Sigmoid colon (tissue), 7 donors: ENCODE measurements at places on chromosomes 7 and 10. TPM values are rescaled to one million over a fixed set of nuclear protein-coding genes. Genes with fewer than 3 reads are reported as not detected.

DNA sequence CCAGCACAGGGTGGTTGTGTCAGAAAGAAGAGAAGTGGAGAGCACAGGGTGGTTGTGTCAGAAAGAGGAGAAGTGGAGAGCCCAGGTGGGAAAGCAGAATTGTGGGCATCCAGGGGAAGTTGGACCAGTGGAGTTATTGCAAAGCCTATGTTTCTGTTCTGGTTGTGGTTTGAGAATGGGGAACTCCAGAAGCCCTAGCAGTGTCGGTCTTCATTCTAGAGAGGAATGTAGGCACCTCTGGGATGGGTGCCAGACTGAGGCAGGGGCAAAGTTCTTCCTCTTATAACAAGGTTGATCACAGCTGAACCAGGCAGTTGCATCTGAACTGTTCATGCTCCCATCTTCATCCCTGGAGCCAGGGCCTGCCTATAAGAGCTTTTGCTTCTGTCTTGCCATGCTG is 954 bp downstream of the FSCN3 start:
- DNase-seq, result no peak

- DNase-seq, result no peak
Observed at GRCh38 chr7:128729494-128729893, 9.7 kb upstream of the CALU start.

GRCh38 chr10:11242443-11243387 is 225.0 kb downstream of the CELF2 start:
- no peak for DNase-seq

DNA sequence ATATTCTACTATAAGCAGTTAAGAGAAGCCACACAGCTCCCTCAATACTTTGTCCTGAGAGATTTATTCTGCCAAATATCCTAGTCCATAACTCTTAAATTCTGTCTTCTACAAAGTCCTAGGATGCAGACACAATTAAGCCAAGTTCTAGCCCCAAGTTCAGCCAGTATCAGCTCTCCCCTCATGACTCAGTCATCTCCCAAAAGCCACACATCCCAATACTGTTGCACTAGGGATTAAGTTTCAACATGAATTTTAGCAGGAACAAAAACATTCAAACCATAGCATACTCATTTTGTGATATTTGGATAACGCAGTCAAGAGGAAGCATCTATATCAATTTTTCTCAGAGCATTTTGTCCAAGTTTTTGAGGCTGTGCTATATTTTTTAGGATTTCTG is 277.4 kb downstream of the FZD1 start:
- no peak for DNase-seq

TWNK gene
- 9.0 TPM for polyA plus RNA-seq

DNA sequence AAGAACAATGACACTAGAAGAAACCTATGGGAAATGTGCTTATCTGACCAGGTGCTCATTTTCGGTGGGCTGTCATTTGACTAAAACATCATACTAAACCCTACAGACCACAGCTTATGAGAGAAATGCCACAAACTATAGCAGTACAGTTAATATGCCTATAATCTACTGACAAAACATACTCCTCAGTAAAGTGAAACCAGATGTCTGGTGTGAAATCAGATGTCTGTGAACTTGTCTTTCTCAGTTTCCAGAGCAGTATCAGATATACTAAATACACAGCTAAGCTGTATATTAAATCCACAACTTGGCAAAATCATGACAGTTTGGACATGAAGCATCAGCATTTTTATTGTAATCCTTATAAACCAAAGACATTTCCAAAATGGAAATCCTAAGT is 3.3 kb downstream of the IMMP2L start:
- DNase-seq, result no peak

- peak; percentile 81 for DNase-seq
Observed at GRCh38 chr10:7408291-7409044, 2.4 kb downstream of the SFMBT2 start.

PSMG3 gene
- polyA plus RNA-seq, result 50.5 TPM

DNA sequence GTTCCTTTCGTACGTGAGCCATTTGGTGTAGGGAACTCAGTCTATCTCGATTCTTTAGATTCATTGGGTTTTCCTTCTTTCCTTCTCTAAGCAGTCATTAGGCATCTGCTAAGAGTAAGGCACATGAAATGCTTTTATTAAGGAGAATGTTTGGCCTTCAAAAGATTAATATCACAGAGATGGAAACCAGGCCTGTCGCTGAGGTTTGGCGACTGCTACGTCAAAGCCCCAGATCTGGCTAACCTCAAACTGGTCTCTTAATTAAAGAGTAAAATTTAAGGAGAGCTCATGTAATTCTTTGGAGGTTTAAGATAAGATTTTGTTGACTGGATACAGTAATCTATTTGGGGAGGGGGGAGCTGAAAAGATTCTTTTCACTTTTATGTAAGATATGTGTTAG is 189.8 kb downstream of the JCAD start:
- no peak for DNase-seq

DNA sequence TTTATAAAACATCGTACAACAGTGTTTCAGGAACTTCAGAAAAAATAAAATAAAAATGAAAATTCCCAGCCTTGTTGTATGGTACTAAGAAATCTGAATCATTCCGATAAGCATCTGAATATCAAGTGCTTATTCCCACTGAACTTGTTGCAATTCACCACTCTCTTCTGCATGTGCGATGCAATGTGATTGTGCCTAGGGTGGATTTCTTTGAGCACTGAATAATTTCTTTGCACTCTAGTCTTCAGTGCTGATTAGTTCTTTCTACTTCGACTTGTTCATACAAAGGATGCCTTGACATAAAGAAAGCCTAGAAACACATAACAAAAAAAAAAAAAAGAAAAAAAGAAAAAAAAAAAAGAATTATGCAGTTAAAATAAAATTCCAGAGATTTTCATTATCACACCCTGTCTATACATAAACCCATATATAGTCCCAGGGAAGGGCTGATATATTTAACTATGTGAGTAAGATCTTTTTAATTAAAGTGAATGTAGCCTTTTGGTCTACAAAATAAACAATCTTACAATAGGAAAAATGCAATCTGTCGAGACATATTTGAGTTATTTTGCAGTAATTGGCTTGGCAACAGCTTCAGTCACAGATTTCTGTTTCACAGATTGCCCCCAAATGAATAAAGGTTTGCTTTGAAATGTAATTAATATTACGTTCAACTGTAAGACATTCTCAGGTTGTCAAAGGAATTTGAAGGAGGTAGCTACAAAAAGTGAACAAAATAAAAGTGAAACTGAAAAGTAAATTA is 1118.9 kb upstream of the CELF2 start:
- no peak for DNase-seq

- no peak for DNase-seq
Observed at GRCh38 chr10:21330628-21331020, 194.9 kb downstream of the SKIDA1 start.

ACHE gene
- polyA plus RNA-seq, result 5.5 TPM

TET1 gene
- under 0.01 TPM for polyA plus RNA-seq

TAF5 gene
- polyA plus RNA-seq, result 3.3 TPM

GRCh38 chr10:73552819-73553715 is 38.1 kb downstream of the USP54 start:
- DNase-seq, result peak; percentile 74

- DNase-seq, result no peak
Observed at GRCh38 chr10:11042357-11042756, 24.7 kb downstream of the CELF2 start.

GRCh38 chr10:74871595-74872382 is 45.4 kb downstream of the KAT6B start:
- no peak for DNase-seq

- no peak for DNase-seq
Observed at GRCh38 chr7:20194343-20194995, 22.7 kb downstream of the MACC1 start.

DNA sequence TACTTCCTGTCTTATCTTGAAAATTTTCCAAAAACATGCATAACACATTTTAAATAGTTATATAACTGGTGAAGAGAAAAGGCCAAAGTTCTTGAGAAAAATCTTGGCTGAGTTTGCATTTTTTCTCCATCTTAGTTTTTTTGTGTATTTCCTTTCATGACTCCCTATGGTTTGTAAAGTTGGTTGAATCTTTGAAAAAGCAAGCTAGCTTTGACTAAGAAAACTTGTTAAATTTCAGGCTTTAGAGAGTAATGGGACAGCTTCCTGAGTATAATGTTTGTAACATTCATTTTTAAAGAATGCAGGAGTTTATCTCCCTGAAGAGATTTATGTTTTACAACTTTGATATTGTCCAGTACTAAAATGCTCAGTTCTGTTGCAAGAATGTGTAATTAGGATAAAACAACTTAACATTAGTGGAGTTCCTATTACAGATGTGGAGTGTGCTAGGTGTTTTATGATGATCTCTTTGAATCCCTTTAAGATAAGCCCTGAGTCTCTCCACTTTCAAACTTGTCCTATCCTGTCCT is 11.1 kb upstream of the HERPUD2 start:
- DNase-seq, result no peak

DNA sequence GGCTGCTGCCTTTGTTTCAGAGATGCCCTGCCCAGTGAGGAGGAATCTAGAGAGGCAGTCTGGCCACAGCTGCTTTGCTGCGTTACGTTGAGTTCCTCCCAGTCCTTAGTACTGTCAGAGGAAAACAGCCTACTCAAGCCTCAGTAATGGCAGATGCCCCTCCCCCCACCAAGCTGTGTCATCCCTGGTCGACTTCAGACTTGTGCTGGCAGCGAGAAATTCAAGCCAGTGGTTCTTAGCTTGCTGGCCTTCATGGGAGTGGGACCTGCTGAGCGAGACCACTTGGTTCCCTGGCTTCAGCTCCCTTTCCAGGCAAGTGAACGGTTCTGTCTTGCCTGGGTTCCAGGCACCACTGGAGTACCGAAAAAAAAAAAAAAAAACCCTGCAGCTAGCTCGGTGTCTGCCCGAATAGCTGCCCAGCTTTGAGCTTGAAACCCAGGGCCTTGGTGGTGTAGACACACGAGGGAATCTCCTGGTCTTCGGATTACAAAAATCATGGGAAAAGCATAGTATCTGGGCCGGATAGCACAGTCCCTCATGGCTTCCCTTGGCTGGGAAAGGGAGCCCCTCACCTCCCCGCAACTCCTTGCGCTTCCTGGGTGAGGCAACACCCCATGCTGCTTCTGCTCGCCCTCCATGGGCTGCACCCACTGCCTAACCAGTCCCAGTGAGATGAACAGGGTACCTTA is 9.1 kb downstream of the SDHAF3 start:
- DNase-seq, result no peak

DNA sequence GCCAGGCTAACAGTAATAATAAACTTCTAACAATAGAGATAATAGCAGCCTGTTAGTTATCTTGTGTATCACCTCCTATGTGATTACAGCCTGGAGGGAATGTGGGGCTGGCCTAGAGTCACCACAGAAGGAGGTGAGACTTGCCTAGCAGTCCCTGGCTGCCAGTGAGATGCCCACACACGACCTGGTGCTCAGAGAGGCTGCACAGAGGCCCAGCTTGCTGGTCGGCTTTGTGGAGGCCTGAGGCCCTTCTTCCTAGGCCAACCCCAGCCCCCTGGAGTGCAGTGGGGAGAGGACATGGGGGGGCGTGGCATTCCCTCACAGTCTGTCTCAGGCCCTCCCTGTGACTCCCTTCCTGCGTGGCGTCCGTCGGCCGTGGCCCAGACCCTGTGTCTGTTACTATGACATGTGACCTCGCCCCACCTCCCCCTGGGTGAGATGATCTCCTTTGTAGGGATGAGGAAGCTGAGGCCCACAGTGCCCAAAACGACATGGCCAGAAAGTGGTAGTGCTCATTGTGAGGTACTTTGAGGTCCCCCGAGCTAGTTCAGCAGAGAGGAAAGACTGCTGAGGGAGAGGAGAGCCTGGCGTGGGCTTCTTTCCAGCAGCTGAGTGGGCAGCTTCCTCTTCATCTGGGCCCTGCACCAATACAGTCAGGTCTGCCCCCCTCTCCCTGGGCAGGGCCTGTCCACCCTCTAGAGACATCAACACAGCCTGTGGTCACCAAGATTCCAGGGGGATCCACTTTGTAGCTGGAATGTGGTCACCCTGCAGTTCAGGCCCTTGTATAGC is 29.7 kb downstream of the UNC5B start:
- no peak for DNase-seq
